ENCODE measurements at places on chromosomes 16 and 17. TPM values are rescaled to one million over a fixed set of nuclear protein-coding genes. Genes with fewer than 3 reads are reported as not detected.

Gene CD300LB
- not detected for total RNA-seq

Gene GP1BA
- not detected for total RNA-seq

- DNase-seq, result no peak
- H3K27ac ChIP-seq, result no peak within 1 kb of the TSS
- no peaks in the 10 kb centered on the region for H3K4me1 ChIP-seq
Observed at GRCh38 chr17:8087075-8087951, at the start of gene ALOX12B. Gene ALOX12B, minus strand, starts transcription at chr17:8087716. Its CDS starts 274 bp downstream, at chr17:8087442.

- peaks cover 8% of the 10 kb centered on the region for H3K4me1 ChIP-seq
- peaks cover 54% of the 10 kb centered on the region for H3K27me3 ChIP-seq
- H3K4me3 ChIP-seq, result peak overlapping the region; percentile 68
- H3K27ac ChIP-seq, result no peak overlapping the region
- DNase-seq, result peak; percentile 76
Observed at GRCh38 chr17:43900183-43900857, 7.0 kb downstream of the MPP2 start.

GRCh38 chr16:88665148-88665547 is 2.3 kb upstream of the MVD start:
- H3K27ac ChIP-seq, result no peak overlapping the region

DNA sequence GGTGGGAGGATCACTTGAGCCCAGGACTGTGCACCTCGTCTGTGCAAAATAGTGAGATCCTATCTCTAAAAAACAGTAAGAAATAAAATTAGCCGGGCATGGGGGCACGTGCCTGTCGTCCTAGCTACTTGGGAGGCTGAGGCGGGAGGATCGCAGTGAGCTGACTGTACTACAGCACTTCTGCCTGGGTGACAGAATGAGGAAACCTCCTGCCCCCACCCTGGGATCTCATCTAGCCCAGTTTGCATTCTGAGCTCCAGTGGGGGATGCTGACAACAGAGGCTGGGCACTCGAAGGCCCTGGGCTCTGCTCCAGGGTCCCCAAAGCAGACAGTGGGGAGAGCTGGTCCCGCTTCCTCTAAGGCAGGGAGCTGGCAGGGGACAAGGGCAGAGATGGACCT is 7.1 kb downstream of the NAGPA start:
- peaks cover 4% of the 10 kb centered on the region for H3K36me3 ChIP-seq
- peaks cover 3% of the 10 kb centered on the region for H3K4me1 ChIP-seq
- H3K4me3 ChIP-seq, result no peak overlapping the region
- no peaks in the 10 kb centered on the region for H3K27me3 ChIP-seq
- no peak for DNase-seq

Data from progenitor cell of endocrine pancreas (in vitro differentiated cells).